ENCODE measurements at places on chromosomes 16 and 17.

GRCh38 chr17:1274245-1274608 is 4.0 kb downstream of the BHLHA9 start:
- DNase-seq, result no peak

- DNase-seq, result no peak
Observed at GRCh38 chr16:21227866-21228265, 5.6 kb upstream of the ANKS4B start.

DNA sequence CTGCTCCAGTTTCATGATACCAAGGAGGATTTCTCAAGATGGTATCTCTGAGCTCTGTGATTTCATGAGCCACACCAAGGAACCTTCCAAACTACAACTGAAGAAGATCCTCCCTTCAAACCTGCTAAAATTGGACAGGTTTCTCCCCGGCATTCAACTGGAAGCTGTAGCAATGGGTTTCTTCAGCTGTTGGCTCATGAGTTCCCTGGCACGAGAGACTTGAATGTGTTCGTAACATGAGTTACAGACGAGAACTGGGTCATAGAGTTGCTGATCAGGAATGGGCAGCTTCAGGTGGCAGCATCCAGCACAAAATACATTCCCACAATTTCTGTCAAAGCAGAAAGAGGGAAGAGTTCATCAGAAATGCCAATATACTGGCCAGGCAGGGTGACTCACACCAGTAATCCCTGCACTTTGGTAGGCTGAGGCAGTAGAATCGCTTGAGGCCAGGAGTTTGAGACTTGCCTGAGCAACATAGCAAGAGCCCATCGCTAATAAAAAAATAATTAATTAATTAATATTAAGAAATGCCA is 3.4 kb upstream of the HSF5 start:
- DNase-seq, result no peak

- DNase-seq, result no peak
Observed at GRCh38 chr17:61822326-61823285, 40.7 kb downstream of the BRIP1 start.

- no peak for DNase-seq
Observed at GRCh38 chr17:82200135-82200534, 12.5 kb downstream of the CCDC57 start.

GRCh38 chr16:67525176-67525860 is 3.3 kb upstream of the RIPOR1 start:
- DNase-seq, result no peak
